Activated CD4-positive, alpha-beta T cell treated with anti-CD3 and anti-CD28 coated beads, Interleukin-2, amount 50 U/mL, for 48 hours (primary cell): ENCODE measurements at places on chromosomes 6 and 20.
A peak's percentile ranks its signal among the peaks of the same experiment; 100 is the strongest.

- DNase-seq, result peak; percentile 76
These were observed 48.4 kb downstream of the CEP43 start for GRCh38 chr6:167047554-167047953.

DNA sequence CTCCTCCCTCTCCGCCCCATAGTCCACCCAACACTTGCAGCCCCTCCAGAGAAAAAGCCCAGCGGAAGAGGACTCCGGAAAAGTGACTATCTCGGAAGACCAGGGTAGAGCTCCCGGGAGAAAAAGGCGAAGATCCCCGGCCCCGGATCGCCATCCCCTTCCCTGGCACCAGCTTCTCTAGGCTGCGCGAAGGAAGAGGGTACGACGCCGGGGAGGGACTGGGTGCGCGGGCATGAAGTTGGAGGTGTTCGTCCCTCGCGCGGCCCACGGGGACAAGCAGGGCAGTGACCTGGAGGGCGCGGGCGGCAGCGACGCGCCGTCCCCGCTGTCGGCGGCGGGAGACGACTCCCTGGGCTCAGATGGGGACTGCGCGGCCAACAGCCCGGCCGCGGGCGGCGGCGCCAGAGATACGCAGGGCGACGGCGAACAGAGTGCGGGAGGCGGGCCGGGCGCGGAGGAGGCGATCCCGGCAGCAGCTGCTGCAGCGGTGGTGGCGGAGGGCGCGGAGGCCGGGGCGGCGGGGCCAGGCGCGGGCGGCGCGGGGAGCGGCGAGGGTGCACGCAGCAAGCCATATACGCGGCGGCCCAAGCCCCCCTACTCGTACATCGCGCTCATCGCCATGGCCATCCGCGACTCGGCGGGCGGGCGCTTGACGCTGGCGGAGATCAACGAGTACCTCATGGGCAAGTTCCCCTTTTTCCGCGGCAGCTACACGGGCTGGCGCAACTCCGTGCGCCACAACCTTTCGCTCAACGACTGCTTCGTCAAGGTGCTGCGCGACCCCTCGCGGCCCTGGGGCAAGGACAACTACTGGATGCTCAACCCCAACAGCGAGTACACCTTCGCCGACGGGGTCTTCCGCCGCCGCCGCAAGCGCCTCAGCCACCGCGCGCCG lies 822 bp downstream of the FOXQ1 start:
- peak; percentile 12 for DNase-seq

DNA sequence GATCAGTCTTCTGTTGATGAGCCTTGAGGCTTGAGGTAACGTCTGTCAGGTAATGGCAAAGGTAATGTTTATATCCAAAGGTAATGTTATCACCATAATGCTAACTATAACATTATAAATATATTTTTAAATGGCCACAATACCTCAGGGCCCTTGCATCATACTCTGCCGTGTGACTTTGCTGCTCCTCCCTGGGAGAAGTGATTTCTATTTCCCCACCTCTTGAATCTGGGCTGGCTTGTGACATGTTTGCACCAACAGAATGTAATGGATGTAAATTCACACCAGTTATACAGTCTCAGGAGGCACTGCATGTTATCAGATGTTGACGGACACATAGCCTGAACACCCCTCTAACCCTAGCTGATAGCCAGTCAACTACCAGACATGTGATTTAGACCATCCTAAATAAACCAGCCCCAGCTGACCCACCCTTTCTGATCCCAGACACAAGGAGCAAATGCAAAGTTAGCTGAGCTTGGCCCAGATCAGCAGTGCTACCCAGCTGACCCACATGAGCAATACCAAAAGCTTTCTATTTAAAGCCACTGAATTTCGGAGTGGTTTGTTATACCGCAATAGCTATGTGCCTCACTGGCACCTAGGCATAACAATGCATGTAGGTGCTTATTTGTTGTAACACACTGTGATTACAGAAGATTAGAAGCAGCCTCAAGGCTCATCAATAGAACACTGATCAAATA lies 93.8 kb upstream of the SIRPA start:
- no peak for DNase-seq

- DNase-seq, result no peak
These were observed 10.7 kb upstream of the PLEKHG1 start for GRCh38 chr6:150588888-150589499.

DNA sequence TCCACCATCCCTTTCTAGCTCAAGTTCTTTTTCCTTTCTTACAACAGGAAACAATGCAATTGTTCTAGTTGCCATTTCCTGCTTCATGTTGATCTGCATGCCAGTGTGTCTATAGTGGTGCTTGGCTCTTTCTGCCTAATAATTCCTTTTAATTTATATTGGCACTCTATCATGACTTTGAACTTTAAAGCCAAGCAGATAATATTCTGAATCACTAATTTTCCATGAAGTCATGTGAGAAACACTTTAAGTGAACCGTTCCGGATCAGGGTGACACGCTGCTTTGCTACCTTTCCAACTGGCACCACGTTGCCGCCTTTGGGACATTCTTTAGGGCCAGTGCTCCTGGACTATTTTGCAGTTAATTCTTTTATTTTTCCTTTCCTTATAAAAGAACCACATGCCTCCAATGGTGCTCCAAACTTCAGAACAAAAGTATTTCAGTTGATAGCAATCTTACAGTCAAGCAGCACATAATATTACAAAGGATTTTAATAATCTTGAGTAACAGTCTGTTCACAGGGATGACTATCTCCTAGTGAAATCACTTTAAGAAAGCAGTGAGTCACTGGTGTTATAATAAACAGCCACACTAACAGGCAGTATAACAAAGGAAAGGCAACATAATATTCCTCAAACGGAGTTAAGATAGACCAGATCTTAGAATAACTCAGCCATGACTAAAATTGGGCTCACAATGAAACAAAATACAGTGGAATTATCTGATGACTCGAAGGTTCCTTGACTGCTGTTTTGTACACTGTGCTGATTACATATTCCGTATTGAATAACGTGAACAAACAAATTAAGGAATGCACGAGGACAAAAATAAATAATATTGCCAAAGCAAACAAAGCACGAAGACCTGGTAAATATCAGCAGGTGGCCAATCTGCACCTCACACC lies 19.0 kb upstream of the BLOC1S5 start:
- no peak for DNase-seq

- DNase-seq, result no peak
These were observed 2.2 kb downstream of the SMPDL3A start for GRCh38 chr6:122791310-122791679.

- DNase-seq, result no peak
These were observed 94.7 kb upstream of the SLC2A12 start for GRCh38 chr6:134147034-134147533.

DNA sequence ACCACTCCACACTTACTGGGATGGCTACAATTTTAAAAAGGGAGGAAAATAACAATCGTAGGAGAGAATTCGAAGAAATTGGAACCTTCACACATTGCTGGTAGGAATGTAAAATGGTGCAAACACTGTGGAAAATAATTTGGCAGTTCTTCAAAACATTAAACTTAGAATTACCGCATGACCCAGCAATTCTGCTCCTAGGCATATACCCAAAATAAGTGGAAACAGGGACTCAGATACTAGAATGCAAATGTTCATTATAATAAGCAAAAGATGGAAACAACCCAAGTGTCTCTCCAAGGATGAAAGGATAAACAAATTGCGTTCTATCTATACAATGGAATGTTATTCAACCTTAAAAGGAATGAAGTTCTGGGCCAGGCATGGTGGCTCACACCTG lies 245.5 kb upstream of the TAB2 start:
- DNase-seq, result no peak

DNA sequence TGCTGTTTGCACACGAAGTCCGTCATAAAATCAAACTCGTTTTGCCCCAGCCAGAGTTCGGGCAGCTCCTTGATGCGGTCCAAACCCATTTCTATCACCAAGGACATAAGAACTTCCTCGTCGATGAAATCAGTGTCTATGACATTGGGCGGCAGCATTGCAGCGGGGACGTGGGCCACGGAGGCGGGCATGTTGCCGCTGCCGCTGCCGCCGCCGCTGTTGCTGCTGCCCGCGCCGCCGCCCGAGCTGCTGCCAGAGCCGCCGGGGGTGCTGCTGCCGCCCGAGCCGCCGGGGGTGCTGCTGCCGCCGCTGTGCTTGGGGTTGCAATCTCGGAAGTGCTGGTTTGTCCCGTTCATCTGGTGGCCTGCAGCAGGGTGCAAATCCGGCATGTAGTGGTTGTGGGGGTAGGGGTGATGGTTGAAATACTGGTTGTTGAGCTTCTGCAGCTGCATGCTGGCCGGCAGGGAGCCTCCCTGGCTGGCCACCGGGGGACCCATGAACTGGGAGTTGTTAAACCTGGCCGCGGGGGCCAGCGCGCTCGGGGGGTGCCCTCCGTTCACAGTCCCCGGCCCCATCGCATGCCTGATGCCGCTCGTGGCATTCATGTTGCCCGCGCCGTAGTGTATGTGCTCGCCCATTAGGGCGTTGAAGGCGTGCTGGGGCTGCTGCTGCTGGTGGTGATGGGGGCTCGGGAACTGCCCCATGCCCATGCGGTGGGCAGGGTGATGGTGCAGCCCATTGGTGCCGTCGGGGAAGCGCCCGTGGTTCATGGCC lies 1.1 kb downstream of the CITED2 start:
- peak; percentile 72 for DNase-seq

DNA sequence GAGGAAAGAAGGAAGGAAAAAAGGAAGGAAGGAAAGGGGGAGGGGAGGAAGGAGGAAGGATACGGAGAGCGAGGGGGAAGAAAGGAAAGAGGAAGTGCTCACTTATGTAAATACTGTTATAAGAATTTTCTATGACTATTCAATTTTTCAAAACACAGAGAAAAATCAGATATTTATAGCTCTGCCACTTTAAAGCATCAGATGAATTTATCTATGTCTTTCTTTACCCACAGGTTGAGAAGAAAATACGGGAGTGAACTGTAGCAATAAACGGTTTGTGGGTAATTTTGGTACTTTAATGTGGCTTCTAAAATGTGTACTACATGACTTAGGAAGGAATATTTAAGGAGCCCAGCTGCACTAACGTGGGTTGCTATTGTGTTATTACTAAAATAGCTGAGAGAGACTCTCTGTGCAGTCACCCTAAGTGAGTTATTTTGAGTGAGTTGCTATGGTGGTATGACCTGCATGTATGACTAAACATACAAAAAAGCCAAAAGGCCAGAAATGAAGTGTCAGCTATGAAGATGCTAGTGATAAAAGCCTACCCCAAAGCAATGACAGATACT lies 225.5 kb downstream of the SOD2 start:
- DNase-seq, result no peak

- DNase-seq, result peak; percentile 56
These were observed 26.2 kb downstream of the TTBK1 start for GRCh38 chr6:43269273-43270007.

GRCh38 chr6:13511913-13512717 lies 24.7 kb upstream of the GFOD1 start:
- DNase-seq, result no peak
